ENCODE measurements at places on chromosomes 6 and 20. TPM values are rescaled to one million over a fixed set of nuclear protein-coding genes. Genes with fewer than 3 reads are reported as not detected.

GRCh38 chr6:125236536-125237327 is 65.0 kb downstream of the HDDC2 start:
- no peaks in the 10 kb centered on the region for H3K27me3 ChIP-seq
- no peak overlapping the region for H3K27ac ChIP-seq
- DNase-seq: no peak
- H3K36me3 ChIP-seq: peaks cover 31% of the 10 kb centered on the region
- H3K4me1 ChIP-seq: peaks cover 18% of the 10 kb centered on the region

GRCh38 chr6:125961117-125961516 is 4.5 kb downstream of the HINT3 start:
- no peaks in the 10 kb centered on the region for H3K27me3 ChIP-seq
- peaks cover 6% of the 10 kb centered on the region for H3K4me1 ChIP-seq
- DNase-seq: no peak
- H3K4me3 ChIP-seq: no peak overlapping the region
- no peak overlapping the region for H3K27ac ChIP-seq
- H3K36me3 ChIP-seq: peaks cover under 1% of the 10 kb centered on the region

DNA sequence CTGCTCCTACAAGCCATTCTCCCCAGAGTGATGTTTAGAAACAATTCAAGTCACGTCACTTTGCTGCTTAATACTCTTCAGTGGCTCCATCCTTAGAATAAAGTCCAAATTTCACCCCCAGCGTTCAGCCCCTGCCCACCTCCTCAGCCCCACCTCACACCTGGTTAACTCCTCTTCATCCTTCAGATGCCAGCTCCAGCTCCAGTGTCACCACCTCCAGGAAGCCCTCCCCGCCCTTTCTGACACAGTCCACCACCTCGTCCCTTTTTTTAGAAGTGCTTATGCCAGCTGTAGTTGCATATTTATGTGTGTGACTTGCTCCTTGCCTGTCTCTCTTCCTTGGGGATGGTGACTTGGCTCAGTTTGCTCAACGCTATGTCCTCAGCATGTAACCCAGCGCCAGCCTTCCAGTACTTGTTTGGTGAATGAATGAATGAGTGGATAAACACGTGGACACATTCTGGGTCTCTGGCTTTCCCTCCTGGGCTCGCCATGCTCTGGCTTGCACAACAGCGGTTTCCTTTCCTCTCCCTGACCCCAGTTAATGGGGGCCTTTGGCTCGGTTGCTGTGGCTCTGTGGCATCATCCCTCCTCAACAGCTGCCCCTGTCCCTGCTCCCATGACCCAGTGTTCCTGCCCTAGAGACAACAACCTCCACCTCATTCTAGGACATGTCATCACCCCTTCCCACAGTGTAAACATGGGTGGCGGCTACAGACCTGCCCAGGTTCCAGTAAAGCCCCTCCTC is 3.7 kb upstream of the IP6K3 start:
- DNase-seq: no peak
- H3K4me3 ChIP-seq: no peak overlapping the region
- H3K4me1 ChIP-seq: peaks cover 35% of the 10 kb centered on the region
- H3K27me3 ChIP-seq: peaks cover 3% of the 10 kb centered on the region
- H3K27ac ChIP-seq: no peak overlapping the region

DNA sequence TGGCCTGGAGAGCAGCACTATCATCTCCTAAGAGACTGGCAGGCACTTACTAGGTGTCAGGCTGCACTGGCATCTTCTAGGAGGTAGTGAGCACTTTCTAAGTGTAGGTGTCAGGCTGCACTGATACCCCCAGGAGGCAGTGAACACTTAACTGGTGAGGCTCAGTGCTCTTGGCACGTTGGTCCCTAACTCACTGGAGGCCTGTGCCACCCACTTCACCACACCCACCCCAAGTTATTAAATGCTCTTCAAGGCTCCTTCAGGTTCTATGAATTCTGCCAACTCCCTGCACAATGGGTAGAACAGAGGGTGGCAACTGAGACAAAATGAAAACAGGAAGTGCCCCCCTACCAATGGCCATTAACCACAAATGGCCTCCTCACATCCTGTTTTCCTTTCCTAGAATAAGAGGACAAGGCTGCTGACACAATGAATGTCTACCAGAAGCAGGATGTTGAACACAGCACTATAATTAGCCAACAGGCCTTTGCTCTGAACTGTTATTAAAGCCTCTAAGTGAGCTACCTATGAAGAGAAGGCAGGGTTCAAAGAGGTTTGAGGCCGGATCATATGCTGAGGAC is 29.4 kb downstream of the NCOA5 start:
- DNase-seq: no peak
- peaks cover 50% of the 10 kb centered on the region for H3K36me3 ChIP-seq
- no peak overlapping the region for H3K27ac ChIP-seq
- no peaks in the 10 kb centered on the region for H3K4me1 ChIP-seq
- H3K27me3 ChIP-seq: peaks cover 52% of the 10 kb centered on the region

- peaks cover 17% of the 10 kb centered on the region for H3K4me1 ChIP-seq
- no peak overlapping the region for H3K4me3 ChIP-seq
- DNase-seq: no peak
- no peak overlapping the region for H3K27ac ChIP-seq
- no peaks in the 10 kb centered on the region for H3K27me3 ChIP-seq
These were observed 293.7 kb downstream of the PLCB1 start for GRCh38 chr20:8425802-8426201.

DNA sequence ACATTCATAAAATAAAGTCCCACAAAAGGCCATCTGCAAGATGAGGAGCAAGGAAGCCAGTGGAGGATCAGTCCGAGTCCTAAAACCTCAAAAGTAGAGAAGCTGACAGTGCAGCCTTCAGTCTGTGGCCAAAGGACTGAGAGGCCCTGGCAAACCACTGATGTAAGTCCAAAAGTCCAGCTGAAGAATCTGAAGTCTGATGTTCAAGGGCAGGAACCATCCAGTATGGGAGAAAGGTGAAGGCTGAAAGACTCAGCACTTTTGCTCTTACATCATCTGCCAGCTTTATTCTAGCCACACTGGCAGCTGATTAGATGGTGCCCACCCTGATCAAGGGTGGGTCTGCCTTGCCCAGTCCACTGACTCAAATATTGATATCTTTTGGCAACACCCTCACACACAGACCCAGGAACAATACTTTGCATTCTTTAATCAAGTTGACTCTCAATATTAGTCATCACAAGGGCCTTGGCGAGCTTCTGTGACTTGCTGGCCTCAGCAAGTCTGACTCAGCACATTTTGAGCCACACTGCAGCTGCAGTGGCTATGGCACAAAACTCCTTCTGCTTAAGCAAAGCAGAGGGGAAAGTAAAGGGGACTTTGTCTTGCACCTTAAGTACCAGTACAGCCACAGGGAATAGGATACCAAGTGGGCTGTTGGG is 1370.3 kb upstream of the CITED2 start:
- DNase-seq: no peak
- H3K36me3 ChIP-seq: peaks cover 5% of the 10 kb centered on the region
- no peak overlapping the region for H3K4me3 ChIP-seq

DNA sequence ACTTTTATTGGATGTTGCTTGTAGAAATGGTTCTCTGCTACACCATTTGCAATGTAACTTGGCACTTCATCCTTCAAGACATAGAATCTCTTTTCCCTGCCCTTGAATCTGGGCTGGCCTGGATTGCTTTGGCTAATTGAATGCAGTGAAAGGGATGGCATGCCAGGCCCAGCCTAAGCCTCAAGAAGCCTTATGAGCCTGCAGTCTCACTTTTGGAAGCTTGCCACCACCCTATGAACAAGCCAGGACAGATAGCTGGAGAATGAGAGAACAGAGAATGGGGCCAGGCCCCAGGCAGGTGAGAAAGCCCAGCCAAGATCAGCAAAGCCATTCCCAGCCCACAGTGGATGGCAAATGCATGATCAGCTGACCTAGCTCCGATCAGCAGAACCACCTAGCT is 350.7 kb upstream of the RNF24 start:
- no peak overlapping the region for H3K27ac ChIP-seq

DNA sequence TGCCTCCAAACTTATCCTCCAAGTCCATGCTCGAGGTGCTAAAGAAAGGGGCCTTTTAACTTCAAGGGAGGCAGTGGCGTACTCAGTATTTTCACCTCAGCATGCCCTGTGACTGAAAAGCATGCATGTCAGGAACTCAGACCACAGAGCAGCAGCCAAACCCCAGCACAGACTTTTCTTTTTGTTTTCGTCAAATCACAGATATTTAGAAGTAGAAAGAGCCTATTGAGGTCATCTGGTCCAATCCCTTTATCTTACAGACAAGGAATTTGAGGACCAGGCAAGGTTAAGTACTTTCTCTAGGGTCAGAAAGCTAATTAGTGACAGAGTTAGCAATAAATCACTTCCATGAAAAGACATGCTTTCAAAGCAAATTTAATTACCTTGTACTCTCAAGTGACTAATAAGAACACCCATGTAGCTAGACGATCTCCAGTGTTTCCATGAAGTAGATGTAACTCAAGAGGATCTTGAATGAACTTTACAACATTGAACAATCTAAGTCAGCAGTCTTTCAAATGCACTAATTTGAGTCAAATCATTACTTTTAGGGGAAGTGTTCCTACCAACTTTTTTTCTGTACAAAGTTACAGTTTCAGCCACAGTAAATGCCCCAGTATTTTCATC is 35.9 kb downstream of the MOXD1 start:
- no peak overlapping the region for H3K27ac ChIP-seq
- peaks cover 28% of the 10 kb centered on the region for H3K4me1 ChIP-seq
- no peak for DNase-seq
- H3K27me3 ChIP-seq: peaks cover 11% of the 10 kb centered on the region

The MTRF1L gene
- 18.8 TPM for total RNA-seq

The HLA-DMA gene
- 2.0 TPM for total RNA-seq

DNA sequence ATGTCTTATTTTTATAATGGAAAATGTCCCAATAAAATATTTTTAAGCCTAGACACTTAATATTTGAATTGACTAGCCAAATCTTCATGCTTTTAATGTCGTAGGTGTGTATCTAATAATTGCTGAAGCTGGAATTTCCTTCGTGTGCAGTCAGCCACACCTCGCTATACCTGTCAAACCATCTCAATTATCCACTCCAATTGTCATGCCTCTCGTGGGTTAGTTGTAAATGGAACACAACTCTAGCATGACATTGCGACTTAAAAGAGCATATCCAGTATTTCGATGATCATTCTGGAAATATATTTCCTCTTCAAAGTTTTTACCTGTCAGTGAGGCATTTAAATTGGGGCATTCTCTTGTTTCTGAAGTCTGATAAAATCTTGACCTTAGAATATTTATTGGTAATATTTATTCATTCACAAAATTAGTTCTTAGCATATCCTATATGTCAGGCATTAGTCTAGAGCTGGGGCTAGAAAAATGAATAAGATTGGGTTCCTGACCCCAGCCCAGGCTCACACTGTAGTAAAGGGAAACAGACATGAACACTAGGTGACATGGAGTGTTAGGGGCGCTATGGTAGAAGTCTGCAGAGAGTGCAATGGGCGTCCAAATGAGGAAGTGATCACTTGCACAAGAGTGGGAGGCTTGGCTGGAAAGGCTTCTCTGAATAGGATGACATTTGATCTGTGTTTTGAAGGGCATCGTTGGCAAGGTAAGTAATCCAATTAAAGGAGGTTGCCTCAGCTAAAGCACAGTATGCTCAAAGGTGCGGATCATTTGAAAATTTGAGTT is 11.0 kb upstream of the CFAP206 start:
- H3K27ac ChIP-seq: peak overlapping the region; percentile 30
- H3K4me1 ChIP-seq: peaks cover 3% of the 10 kb centered on the region
- no peaks in the 10 kb centered on the region for H3K27me3 ChIP-seq
- no peak for DNase-seq

DNA sequence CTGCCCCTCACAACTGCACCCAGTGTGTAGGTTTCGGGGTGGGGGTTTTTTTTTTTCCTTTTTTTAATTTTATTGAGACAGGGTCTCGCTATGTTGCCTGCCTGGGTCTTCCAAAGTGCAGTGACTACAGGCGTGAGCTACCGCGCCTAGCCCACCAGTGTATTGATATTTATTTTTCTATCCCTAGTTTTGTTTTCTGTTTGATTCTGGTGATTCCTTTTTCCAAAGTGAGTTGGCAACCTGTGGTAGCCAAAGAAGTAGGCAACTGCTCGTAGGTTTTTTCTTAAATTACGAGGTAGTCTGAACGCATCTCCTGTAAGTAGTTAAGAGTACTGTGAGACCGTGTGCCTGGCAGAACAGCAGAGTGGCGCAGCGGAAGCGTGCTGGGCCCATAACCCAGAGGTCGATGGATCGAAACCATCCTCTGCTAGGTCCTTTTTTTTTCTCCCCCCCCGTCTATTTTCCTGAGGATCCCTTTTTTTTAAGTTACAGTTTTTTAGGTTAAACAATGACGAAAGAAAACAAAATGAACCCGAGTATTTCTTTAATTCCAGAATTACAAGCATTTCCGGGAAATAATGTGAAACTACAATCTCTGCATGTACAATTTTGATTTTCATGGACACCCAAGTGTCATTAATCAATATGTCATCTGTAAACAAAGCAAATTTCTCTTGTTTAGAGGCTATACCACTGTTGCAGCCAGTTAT is 78.7 kb upstream of the BTN3A2 start:
- H3K27me3 ChIP-seq: peaks cover 12% of the 10 kb centered on the region
- H3K4me1 ChIP-seq: peaks cover 24% of the 10 kb centered on the region
- DNase-seq: peak; percentile 79
- peak overlapping the region; percentile 95 for H3K4me3 ChIP-seq
- peaks cover 16% of the 10 kb centered on the region for H3K36me3 ChIP-seq
